A549 (cell line): ENCODE measurements at places on chromosomes 5 and 9.

DNA sequence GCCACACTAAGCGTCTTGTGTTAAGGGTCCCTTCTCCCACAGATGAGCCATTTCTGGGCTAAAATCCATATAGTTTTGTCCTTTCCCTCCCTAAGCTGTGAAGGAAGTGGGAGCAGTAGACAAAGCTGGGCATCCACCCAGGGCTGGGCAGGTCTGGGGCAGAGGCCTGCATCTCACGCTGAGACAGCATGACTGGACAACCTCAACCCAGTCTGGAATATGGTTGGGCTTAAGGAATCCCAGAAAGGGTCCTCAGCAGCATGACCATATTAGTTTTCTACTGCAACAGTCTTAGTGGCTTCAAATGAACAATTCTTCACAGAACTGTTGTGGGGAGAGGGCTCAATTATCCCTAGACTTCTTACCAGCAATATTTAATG lies 173.8 kb downstream of the AUH start:
- no peak for DNase-seq

DNA sequence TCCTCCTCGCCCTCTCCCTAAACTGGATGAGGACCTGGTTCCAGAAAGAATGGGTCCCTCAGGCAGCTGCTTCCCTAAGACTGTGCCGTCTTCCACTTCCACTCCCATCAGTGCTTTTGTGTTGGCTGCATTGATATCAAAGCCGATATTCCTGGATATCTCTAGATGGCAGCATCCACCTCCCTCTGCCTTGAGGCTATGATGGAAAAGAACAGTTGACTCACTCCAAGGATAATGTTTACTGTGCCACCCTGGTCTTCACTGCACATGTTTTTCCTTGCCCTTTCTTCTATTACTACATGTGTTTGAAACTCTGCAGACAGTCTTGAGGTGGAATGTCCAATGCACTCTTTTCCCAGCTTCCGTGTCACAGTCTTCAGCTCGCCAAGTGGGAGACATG lies 211.6 kb downstream of the MAST4 start:
- peak; percentile 66 for DNase-seq

DNA sequence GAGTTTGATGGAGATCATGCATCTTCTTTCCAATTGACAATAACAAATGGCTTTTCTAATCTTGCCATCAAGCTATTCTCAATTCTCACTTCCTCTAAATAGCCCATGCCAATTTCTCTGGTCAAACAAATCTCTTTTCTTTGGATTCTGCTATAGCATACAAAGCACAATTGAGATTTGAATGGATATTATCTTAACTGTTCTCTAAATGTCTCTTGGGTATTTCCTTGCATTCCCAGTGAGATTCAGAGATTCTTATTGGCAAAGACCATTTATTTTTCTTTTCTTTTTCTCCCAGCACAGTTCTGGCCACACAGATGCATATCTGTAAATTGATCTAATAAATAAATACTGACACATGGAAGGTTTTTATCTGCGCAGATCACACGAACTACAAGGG lies at the start of gene OR1N2:
Gene OR1N2, plus strand, starts transcription at position 301 of the 400 bp plus-strand sequence. CDS start 100 bp downstream, outside the sequence.
- DNase-seq: no peak

DNA sequence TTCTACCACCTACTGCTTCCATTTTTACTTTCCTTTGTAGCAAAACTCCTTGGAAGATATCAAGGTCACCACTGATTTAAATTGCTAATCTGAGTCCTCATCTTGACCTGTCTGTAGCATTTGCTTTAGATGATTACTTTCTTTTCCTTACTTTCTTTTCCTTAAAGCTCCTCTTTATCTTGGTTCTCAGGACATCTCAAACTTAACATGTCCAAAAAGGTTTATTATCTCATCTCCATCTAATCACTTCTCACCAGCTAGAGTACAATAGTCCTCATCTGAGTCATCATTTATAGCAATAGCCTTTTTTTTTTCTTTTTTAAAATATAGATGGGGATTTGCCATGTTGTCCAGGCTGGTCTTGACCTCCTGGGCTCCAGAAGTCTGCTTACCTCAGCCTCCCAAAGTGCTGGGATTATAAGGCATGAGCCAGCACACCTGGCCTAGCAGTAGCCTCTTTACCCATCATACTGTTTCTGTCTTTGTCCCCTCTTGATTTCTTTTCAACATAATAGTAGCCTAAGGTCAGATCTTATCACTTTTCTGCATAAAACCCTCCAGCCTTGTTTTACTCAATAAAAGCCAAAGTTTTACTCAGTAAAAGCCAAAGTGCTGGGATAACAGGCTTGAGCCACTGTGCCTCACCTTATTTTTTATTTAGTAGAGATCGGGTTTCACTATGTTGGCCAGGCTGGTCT lies 32.9 kb upstream of the GPR21 start:
- DNase-seq: no peak

DNA sequence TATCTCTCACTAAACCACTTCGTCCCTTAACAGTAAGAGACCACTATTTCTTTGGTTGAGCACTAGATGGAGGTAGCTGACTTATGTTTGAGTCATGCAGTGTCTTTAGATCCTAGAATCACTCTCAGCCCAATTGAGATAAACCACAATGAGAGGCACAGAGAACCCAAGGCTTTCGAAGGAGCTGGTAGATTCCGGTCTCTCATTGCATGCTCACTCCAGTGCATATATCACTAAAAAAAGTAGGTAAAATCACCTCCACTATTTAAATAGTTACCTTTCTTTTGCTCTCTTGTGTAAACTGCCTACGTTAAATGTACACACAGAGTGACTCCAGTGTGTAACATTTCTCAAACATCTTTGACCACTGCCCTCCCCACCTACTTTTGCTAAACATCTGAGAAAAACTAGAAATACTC lies 27.6 kb downstream of the ACTL7A start:
- DNase-seq: no peak

DNA sequence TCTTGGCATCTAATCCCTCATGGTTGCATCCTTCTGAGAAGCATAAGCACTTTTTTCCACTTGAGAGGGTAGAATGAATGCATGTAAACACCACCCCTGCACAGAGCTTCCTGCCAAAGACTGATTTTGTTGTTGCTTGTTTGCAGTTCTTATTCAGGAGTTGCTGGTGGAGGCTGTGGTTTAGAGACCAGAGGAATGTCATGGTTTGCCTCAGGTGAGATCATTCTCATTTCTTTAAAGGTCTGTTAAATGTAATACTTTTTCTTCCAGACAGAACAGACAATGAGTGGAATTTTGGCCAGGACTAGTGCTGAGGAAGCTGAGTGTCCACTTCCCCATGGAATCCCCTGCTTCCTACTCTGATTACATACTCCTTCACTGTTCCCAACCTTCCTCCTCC lies 3.2 kb upstream of the TNC start:
- DNase-seq: no peak

DNA sequence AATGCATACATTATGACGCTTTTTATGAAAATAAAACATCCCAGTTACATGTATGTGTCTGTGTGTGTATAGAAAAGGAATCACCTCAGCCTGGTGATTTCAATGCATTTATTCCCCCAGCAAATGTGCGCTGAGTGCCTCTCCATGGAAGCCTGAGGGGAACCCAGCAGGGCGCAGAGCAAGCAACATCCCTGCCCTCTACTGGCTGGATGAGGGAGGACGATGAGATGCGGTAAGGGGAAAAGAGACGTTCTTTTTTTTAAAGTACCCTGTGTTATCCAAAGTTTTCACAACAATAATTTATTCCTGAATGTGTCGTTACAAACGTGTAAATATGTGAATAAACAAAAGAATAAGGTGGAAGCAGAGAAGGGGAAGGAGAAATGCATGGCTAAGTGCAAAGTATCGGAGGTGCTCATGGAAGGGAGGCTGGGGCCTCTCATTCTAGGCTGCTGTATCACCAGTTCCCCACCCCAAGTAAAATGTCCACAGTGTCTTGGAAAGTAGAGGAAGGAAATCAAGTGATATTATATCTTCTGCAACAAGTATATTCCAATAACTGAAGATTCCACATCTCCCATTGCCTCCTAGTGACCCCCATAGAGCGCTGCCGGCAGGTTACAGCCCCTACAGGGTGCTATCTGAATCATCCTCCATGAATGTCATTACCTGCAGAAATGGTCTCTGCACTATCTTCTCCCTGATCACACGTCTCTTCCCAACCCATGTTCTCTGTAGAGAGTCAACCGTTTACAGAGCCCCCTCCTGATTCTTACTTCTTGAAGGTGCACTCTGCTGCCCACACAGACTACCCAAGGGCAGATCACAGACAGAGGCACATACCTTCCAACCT lies 13.0 kb upstream of the ABLIM3 start:
- peak; percentile 30 for DNase-seq

GRCh38 chr9:130775336-130775991 lies 59.6 kb upstream of the ABL1 start:
- no peak for DNase-seq

DNA sequence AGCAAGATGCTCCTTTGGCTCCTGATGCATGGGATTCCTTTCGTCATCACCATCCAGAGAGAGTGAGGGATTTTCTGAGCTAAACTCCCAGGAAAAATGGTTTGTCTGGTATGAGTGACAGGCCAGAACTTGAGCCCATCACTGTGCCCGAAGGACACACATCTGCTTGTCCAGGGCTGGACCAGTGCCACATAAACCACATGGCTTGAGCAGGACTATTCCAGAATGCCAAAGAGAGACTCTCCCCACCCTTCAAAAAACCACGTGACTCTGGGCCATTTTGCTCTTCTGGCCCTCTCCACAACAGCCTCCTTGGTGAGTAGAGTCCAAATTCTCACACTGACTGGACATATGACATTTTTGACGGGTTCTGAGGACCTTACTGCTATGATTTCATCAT lies 46.4 kb upstream of the SHC3 start:
- no peak for DNase-seq

DNA sequence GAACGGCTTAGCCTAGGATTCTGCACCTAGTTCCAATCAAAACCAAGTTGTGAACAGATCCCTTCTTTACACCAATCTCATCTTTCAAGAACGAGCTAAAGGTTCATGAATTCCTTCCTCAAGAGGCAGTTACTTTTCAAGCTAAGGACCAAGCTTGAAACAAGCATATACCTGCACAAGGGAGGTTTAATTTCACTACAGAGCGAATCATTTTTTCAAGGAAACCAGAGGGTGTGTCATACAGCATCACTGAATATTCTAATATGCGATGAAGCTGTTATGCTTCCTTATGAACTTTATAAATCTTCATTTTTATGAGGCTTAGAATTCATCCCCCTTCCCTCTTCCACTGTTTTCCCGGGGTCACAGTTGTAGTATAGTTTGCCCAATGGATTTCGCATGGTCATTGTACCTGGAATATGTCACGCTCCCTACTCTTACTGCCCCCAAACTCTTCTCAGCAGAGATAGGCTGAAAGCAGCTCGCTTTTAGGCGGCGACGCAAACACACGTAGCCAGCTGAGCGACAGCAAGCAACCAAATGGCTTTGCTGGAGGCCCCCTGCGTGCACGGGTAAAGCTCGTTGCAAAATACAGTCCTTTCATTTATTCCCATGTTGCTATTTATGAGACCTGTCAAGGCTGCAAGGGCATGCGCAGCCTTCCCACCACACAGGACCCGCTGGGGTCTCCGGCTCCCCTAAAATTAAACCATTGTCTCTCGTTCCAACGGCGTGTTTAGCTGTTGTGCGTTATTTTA lies 832 bp downstream of the LMBRD2 start:
- peak; percentile 21 for DNase-seq

DNA sequence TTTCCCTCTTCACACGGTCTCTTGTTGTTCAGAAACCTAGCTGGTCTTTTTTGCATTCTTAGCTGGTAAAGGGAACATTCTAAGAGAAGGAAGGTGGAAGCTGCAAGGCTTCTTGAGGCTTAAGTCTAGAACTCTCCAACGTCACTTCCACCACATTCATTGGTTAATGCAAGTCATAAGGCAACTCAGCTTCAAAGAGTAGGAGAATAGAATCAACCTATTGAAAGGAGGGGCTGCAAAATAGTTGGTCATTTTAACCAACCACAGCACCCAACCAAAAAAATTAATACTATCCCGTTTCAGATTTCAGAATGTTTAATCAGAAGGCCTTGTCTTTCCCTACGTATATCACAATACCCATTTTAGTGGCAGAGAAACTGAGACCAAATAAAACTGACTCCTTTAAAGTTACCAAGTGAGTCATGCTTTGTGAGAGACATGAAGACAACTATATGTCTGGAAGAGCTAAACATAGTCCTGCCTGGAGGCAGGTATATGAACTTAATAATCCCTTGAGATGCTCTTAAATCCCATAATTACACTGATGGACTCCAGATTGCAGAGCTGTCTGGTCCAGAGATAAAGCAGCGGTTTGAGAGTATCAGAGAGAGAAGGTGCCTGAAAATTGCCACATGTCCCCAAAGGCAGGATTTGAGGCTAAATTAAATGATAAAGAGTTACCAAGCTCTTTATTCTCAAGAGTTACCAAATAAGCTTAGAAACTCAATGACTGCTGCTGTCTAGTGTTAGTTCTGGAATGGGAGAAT lies 14.4 kb downstream of the DOCK8 start:
- no peak for DNase-seq

- DNase-seq: peak; percentile 49
Observed at GRCh38 chr9:111621895-111622480, 9.1 kb upstream of the DNAJC25 start.

DNA sequence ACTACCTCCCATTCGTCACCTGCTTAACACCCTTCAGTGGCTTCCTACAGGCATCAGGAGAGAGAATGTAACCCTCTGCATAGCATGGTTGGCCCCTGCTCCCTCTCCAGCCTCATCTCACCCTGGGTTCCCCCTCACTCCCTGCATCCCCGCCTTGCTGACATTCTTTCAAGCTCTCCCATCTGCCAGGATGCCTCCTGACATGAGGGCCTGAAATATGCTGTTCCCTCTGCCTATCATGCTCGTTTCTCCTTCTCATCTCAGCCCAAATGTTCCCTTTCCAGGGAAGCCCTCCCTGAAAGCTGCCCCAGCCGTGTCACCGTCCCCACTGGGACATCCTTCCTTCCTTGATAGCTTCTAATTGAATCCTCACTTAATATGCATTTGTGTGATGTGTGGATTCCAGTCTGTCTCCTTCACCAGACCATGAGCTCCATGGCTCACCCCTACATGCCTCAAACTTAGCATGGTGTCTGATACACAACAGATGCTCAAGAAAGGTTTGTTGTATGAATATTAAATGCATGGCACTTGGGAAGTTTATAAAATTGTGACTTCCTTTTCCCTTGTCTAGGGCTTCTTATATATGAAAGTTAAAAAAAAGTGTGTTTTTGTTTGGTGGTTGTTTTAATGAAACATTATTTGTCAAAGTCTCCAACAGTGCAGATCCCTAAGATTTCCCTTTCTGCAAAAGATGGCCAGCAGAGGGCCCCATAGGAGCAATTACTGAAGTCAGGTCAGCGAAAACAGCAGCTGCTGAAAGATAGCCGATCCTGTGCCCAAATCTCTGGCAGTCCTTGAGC lies 7.3 kb upstream of the C5orf58 start:
- DNase-seq: peak; percentile 66

DNA sequence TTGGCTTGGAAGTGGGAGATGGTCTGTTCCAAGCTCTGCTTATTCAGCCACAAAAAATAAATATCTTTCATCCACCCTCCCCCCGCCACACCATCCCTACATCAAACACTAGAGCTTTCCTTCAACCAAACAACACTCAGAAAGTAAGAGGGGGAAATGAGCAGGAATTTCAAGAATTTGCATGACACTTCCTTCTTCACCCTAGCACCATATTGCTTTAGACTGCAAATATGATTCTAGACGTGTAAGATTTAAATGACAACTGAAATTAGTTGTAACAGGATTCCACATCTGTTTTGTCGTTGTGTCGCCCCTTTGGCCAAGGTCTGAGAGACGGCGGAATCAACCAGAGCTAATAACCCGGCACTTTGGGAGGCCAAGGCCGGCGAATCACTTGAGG lies 88.5 kb downstream of the NDFIP1 start:
- no peak for DNase-seq

- DNase-seq: no peak
Observed at GRCh38 chr9:8382777-8383527, 583.4 kb upstream of the DMAC1 start.
